ENCODE measurements at places on chromosomes 2 and 18. TPM values are rescaled to one million over a fixed set of nuclear protein-coding genes. Genes with fewer than 3 reads are reported as not detected.
A peak's percentile ranks its signal among the peaks of the same experiment; 100 is the strongest.

The ANKRD53 gene
- total RNA-seq, result not detected

The CPO gene
- total RNA-seq, result not detected

The AOX1 gene
- 27.5 TPM for total RNA-seq

The PLGLB2 gene
- 0.60 TPM for total RNA-seq

The ANKRD62 gene
- not detected for total RNA-seq

The MAPK4 gene
- total RNA-seq, result not detected

The ECEL1 gene
- total RNA-seq, result not detected

The COLEC12 gene
- total RNA-seq, result 103 TPM

The MAP3K19 gene
- not detected for total RNA-seq

The POTEJ gene
- total RNA-seq, result not detected

DNA sequence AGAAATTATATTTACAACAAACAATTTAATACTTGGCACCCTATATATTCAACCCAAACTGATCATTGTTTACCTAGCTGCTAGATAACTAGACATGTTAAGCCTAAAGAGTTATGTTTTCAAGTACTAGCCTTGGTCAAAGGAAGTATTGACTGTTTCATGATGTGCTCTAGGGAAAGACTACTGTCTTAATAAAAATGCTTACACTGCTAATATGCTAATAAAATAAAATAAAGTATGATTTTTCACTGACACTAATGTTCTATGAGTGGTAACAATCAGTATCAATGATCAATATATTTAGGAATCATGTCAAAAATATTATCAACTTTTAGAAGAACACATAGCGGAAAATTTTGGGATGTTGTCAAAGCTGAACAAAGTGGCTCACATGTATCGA lies 225.5 kb downstream of the OSR1 start:
- no peak for DNase-seq

GRCh38 chr2:217585362-217585761 lies 417.4 kb downstream of the TNS1 start:
- DNase-seq, result peak; percentile 17

DNA sequence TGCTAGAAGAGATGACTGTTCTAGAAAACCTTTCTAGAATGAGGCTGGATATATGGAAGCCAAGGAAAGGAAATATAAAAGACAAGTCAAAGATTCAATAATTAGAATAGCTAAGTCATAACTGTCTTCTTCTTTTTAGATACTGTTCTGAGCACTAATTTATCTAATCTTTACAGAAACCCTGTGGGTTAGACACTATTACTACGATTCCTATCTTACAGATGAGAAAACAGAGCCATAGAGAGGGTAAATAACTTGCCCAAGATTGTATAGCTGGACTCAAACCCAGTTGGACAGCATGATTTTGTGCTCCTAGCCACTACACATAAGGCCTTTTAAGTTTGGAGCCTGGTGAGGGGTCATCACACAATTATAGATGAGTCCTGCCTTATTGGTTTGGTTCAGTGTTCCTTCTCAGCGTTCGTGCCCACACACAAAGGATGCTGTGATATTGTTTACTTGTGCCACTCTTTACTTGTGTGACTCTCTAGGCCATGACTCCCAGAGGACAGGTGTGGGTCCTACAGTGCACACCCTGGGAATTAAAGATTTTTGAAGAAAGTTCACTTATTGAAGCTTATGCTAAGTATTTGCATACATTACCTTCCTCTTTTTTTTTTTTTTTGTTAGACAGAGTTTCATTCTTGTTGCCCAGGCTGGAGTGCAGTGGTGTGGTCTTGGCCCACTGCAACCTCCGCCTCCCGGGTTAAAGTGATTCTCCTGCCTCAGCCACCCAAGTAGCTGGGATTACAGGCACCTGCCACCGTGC lies 153.7 kb downstream of the PRKCE start:
- DNase-seq, result no peak

- no peak for DNase-seq
These were observed 23.5 kb downstream of the HDLBP start for GRCh38 chr2:241291977-241292376.

GRCh38 chr2:98463081-98463481 lies 18.4 kb downstream of the INPP4A start:
- no peak for DNase-seq

DNA sequence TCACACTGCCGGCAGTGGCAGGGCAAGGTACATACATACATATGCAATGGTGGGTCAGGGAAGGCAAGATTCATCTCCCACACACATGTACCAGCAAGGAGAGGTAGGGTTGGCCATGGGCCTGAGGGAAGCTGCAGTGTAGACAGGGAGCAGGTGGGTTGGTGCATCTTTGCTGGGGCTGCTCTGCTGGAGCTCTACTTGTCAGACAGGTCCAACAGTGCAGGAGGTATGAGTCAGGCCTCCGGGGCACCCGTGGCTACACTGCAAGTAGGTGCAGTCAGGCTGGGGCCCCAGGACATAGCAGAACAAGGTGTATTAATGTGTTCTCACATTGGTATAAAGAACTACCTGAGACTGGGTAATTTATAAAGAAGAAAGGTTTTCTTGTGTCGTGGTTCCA lies 281.1 kb upstream of the COL3A1 start:
- no peak for DNase-seq

DNA sequence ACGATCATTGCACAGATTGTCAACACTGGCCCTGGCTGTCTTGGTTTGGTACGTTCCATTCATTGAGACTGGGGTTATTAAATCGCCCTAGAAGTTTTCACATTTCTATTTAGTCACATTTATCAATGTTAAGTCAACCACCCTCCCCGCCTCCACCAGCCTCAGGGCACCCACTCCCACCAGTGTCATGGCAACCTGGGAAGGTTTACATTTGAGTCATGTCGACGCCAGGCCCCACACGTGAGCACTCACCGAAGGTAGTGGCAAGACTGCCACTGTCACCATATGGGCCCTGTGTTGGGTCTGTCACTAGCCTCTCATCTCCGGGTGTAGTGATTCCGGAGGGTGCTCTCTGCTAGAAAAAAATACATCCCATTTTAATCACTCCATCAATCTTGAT lies 194.2 kb downstream of the TWIST2 start:
- DNase-seq, result no peak

GRCh38 chr2:22442051-22442450 lies 942.9 kb upstream of the KLHL29 start:
- DNase-seq, result no peak

GRCh38 chr2:60794271-60794863 lies 38.3 kb downstream of the PAPOLG start:
- DNase-seq, result peak; percentile 20

DNA sequence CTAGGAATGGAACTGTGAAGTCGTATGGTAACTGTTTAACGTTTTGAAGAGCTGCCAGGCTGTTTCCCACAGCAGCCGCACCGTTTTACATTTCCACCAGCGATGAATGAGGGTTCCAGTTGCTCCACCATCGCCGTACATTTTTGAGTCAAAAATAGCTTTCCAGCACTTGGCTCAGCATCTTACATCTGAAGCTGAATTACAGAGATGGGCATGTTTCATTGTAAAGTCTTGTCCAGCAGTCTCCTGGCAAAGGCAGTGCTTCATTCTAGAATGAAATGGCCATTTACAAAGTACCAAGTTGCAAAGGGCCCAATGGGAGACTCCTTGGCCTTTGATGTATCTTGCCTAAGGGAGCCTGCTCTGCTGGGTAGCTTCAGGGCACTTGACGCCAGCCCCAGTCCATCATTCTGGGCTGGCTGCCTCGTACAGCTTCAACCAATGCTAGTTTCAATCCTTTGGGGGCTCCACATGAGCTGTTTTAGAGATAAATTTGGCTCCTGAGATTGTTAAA lies 45.1 kb downstream of the ATIC start:
- peak; percentile 31 for DNase-seq

GRCh38 chr18:34529358-34530335 lies 180.5 kb upstream of the DTNA start:
- DNase-seq, result no peak

GRCh38 chr2:11129598-11130449 lies 25.4 kb upstream of the SLC66A3 start:
- DNase-seq, result peak; percentile 31

DNA sequence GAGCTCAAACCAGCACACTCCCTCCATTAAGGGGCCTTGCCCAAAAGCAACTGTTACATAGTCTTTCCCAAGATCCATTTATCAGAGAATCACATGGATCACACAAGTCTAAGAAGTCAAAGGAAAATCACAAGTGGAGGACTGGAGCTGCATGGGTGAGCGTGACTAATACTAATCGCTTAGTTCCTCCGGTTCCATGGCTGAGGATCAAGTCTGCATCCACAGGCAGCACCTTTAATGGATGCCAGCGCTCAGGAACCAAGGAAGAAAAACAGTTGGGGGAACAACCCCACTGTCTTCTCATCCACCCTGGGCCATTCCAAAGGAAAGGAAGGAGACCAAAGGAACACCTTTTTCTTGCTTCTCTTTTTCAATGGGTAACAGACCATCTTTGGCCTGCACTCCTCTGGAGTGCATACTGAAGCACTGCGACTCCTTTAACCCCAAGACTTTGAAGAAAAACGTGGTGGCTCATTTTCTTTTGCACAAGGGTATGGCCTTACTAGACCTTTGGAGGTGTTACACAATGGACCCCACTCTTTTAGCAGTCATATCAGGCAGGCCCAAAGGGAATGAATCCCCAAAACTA lies 9.2 kb upstream of the WDR33 start:
- no peak for DNase-seq

DNA sequence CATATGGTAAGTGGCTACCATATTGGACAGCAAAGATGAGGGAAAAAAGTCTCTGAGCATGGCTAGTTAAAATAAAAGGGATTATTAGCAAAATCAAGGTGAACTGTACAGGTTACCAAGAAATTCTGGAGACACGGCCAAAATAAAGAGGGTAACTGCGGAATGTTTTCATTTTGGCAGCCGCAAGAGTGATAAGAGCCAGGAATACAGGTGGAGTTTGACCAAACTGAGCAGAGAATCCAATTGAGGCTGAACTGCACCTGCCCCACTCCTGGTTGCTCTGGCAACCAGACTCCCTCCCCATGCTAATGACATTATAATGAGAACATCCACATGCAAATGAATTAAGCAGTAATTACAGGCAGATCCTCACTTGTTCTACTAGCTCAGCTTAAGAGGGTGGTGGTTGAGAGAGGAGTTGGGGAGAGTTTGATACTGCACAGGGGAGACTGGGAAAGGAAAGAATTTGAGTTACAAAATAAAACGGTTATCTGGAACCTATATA lies 18.8 kb upstream of the EPHA4 start:
- no peak for DNase-seq

DNA sequence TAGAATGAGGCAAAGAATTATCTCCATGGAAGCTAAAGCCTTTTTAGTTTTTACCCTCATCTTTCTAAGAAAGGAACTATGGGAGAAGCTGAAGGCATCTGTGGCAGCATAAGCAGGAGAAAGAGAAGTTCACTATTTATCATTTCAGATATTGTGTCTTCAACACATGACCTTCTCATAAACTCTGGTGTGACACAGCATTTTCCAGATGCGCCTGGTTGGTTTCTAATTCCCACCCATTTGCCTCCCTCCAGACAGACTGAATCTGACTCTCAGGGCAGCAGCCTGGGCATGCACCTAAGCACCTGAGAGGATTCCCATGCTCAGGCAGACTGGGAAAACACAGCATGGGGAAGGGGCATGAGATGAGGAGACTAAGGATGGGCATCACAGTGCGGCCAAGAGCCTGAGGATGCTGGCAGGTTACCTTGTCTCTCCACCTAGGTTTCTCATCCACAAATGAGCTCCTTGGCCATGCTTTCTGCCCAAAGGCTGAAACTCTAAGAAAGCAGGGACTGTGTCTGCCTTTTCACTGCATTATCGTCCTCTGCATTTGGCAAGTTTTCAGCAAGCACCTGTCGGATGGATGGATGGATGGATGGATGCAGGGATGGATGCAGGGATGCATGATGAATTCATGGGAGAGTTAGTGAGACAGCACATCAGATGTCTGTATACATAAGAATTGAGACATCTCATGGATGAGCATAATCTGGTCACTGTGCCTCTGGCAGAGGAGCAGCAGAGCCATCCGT lies 28.8 kb upstream of the SULT1C4 start:
- no peak for DNase-seq

GRCh38 chr2:202269585-202269984 lies 4.0 kb downstream of the NOP58 start:
- DNase-seq, result no peak

DNA sequence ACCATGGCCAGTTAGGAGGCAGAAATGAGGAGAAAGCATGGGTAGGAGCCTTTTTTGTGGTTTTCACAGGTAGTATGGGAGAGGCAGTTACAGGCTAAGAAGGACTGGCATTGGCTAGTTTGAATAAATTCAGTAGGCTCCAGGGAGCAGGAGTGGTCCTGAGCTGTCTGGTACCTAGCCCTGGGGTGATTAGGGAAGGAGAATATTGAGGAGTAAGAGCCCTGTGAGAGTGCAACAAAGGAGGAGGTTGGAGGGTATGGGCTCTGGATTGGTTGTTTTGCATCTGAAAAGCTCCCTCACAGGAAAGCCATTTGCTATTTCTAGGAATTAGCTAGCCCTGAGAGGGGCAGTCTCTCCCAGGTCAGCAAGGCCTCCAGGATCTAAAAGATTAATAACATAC lies 13.3 kb upstream of the TCF7L1 start:
- no peak for DNase-seq

DNA sequence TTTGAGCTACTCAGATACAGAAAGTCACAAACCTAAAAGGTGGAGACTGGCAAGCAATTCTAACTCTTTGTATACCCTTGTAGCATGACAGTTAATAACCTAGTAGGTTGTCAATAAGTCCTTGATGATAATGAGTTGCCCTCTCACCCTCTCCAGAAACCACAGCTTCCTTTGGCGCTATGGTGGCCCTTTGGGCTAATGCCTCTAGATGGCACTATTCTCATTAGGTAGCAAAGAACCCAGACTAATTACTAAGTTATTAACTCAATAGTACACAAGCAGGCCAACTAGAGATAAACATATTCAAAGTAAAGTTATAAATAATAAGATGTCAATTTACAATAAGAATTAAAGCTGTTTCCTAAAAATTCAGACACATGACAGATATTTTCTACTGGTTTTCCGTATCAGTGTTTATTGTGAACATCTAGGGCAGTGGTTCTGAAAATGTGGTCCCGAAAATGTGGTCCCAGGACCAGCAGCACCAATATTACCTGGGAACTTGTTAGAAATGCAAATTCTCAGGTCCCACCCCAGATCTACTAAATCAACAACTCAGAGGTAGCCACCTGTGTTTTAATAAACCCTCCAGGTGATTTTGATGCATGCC lies 41.1 kb downstream of the LDAH start:
- peak; percentile 27 for DNase-seq

DNA sequence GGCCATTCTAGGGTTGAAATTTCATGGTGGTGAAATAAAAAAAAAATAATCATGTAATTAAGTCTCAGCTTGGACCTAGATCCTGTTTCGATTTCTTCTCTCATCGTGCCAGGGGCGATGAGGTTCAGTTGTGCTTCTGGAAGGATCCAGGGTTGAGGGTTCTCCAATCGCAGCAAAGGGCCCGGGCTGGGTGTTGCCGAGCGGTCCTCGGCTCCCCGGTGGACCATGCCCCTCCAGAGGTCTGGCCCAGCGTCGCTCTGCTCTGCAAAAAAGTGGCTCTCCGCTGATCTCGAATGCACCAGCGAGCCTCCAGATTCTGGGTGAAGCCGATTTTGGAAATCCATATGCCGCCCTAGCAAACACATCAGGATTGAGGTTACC lies 39.0 kb downstream of the EN1 start:
- DNase-seq, result no peak

- DNase-seq, result no peak
These were observed 41.5 kb upstream of the PUM2 start for GRCh38 chr2:20391951-20392699.

- DNase-seq, result no peak
These were observed 158.6 kb upstream of the DLX2 start for GRCh38 chr2:172261292-172261691.

- no peak for DNase-seq
These were observed 33.0 kb downstream of the CYP26B1 start for GRCh38 chr2:72114693-72115051.

All from RPMI7951 (cell line).